Activated effector memory CD4-positive, alpha-beta T cell treated with Interleukin-2 at 50 U/mL for 16 hours (primary cell): ENCODE measurements at places on chromosomes 2 and 18.

DNA sequence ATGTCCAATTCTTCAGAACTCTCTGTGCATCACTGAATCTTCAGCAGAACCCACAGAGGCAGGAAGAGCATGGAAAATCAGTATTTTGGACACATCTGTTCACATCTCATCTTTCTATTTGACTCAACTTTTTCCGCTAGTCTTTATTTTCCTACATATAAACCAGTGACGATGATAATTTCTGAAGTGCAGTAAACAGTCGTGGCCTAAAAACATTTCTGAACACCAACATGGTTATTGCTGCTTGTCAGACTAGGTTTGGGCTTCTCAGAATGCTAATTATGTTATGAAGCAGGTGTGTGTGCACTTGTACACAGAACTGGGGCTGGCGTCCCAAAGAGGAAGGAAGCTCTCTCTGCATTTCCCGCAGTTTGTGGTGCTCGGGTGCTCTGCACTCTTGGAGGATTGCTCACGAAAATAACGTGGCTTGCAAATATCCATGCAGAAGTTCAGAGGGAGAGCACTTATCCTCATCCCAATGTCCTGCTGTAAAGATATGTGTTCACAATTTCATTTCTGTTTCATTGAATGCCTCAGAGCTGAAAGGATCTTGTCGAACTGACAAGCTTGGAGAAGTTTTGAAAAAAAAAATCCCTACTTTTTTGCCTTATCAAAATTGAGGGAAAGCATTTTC is 50.8 kb downstream of the EDAR start:
- no peak for DNase-seq

GRCh38 chr2:152549423-152549822 is 167.8 kb downstream of the PRPF40A start:
- no peak for DNase-seq

- no peak for DNase-seq
These were observed 17.6 kb downstream of the MROH2A start for GRCh38 chr2:233795735-233796171.

GRCh38 chr2:38751596-38752410 is 642 bp upstream of the SRSF7 start:
- no peak for DNase-seq

GRCh38 chr2:145066151-145066661 is 546.3 kb upstream of the ZEB2 start:
- no peak for DNase-seq

- DNase-seq: no peak
These were observed 59.7 kb downstream of the SMAD4 start for GRCh38 chr18:51089691-51090090.

DNA sequence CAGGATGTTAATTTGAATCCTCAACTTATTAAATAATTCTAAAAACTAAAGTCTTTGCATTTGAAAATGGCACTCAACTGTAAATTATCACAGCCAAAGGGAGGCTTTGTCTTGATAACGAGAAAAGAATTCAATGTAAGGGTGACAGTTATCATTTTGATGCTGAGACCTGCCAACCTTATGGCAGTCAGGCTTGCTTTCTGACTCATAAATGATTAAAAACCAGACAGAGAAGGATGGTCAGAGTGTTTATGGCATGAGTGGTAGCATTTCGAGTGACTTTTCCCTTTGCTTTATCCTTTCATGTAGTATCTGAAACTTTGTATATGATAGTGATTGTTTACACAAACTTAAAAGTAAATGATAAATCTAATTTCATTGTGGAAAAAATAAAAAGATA is 53.9 kb upstream of the EPC2 start:
- DNase-seq: no peak

- no peak for DNase-seq
These were observed 41.8 kb downstream of the CFAP221 start for GRCh38 chr2:119586085-119586484.

DNA sequence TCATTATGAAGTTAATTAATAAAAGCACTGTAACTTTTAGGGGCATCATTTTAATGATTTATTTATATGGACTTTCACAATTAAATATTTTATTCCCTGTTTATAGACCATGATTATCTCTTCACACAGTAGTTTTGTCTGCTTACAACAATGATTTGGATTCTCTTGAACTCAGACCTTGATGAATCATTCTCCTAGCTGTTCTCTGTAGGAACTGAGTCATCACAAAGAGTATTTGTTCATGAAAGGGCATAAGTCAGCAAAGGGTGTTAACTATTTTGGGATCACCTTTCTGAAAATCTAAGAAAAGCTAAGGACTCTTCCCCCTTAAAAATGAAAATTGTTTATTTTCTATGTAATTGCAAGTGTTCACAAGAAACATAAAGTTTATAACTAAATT is 461.1 kb upstream of the UBE2E3 start:
- DNase-seq: no peak

- DNase-seq: no peak
These were observed 116.6 kb downstream of the HDAC4 start for GRCh38 chr2:239283961-239284795.

- no peak for DNase-seq
These were observed 38.2 kb upstream of the EPHA4 start for GRCh38 chr2:221610255-221610654.

DNA sequence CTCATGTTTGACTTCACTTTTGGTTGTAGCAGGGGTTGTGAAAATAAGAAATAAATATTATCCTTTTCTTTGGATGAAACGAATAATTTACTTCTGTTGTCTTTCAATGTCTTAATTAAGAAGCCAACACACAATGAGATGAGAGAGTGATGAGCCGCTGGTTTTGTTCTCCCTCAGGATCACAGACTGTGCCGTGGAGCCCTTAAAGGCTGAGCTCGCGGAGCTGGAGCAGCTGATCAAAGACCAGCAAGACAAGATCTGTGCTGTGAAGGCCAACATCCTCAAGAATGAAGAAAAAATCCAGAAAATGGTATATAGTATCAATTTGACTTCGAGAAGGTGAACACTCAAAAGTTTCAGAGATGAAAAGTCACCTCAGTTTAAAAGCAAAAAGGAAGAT is 28.1 kb upstream of the ASB1 start:
- DNase-seq: no peak

GRCh38 chr2:55213822-55214221 is 18.3 kb downstream of the CLHC1 start:
- DNase-seq: no peak

- DNase-seq: no peak
These were observed 482 bp downstream of the DLGAP1 start for GRCh38 chr18:4454537-4455112.

- no peak for DNase-seq
These were observed 201.6 kb downstream of the HDAC4 start for GRCh38 chr2:239199041-239199768.

- no peak for DNase-seq
These were observed 51.9 kb downstream of the SLC4A1AP start for GRCh38 chr2:27715318-27716210.

DNA sequence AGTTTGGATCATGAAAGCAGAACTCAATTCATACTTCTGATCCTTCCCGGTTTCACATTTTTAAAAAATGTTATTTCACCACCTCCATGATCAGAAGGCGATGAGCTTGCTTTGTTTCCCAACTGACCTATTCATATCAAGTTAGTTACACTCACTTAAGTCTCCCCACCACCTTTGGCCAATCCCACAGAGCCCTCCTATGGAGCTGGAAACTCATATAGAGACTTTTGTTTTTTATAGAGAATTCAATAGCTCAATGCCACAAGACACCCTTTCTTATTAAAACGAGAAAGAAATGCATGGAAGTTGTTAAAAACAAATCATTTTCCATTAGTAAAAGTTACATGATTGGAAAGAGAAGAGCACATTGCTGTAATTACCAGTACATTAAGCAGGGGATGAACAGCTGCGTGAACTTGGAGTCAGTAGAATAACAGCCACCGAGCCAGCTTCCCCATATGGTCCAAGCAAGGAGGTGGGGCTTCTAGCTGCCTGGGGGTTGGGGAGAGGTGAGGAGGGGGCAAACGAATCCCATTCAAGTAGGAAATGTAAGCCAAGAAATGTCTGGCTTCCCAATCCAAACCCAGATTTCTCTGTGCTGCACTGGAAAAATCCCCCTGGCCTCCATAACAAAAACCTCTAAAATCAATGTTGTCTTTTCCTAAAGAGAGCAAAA is 614.5 kb downstream of the IRS1 start:
- DNase-seq: no peak

DNA sequence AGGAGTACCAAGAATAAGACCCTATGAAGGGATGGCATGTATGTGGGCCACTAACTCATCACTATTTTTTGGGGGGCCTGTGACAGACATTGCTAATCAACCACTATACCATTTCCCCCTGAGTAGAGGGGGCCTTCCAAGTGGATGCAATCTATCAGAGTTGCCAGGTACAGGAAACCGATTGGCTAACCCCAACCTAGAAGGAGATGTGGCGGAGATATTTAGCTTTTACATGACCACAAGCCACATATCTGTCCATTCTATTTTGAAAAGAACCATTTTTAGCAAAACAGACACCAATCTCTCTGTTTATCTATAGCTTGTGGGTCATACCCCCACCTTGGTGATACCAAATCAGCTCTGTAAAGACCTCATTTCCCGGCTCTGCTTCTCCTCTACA is 51.0 kb downstream of the PAX8 start:
- no peak for DNase-seq

DNA sequence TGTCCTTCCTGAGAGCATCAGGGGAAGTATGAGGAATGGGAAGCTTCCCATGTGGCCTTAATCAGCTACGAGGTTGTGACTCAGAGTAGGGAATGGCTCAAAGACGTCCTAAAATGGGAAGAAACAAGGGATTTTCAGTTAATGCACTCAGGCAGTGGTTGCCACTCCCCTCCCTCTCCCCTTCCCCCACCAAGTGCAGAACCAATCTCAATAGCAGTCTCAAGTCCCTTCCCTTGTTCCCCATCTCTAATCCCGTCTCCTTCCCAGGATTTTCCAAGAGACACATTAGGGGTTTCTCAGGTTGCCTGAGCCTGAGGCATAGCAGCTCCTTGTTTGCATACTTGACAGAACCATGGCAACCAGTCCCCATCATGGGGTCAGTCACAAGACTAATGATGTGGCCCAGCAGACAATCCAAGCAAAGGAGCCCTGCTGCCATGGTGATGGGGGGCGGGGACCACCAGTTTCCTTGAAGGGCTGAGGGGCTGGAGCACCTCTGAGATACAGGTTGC is 18.2 kb upstream of the RESP18 start:
- DNase-seq: no peak

DNA sequence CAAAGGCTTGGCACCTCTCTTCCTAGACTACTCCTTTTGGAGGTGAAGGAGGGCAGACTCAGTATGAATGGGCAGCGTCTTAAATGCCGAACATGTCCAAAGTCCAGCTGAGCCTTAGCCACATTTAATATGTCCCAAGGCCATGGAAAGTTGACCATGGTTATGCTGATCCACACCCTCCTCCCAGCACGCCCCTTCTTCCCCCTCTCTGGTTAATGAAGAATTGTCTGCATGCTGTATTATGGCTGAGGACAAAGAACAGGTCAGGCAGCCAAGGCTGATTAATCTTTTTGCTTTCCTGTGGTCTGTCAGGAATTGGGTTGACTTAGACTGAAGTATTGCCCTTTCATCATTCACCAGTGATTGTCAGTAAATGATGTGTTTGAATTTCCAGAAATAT is 5.8 kb upstream of the MYOM1 start:
- DNase-seq: no peak

DNA sequence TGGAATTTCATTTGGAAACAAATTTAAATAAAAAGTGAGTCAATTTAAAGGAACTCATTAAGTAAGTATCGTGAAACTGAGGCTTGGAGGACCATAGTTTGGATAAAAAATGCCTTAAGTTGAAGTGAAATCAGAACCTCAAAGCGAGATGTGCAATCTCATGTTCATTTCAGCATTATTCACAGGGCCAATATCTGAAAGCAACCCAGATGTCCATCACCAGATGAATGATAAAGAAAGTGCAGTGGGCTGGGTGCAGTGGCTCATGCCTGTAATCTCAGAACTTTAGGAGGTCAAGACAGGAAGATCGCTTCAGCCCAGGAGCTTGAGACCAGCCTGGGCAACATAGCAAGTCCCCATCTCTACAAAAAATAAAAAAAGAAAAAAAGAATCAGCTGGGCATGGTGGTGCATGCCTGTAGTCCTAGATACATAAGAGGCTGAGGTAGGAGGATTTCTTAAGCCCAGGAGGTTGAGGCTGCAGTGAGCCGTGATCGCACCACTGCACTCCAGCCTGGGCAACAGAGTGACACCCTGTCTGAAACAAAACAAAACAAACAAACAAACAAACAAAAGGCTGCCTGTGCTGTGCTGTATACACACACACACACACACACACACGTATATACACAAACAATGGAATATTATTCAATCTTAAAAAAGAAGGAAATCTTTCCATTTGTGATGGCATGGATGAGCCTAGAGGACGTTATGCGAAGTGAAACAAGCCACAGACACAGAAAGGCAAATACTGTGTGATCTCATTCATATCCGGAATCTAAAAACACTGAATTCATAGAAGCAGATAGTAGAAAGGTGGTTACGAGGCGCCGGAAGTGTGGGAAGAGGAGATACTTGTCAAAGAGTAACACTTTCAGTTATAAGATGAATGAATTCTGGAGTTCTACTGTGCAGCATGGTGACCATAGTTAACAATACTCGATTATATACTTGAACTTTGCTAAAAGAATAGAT is 14.5 kb downstream of the SH3RF3 start:
- DNase-seq: peak; percentile 41

DNA sequence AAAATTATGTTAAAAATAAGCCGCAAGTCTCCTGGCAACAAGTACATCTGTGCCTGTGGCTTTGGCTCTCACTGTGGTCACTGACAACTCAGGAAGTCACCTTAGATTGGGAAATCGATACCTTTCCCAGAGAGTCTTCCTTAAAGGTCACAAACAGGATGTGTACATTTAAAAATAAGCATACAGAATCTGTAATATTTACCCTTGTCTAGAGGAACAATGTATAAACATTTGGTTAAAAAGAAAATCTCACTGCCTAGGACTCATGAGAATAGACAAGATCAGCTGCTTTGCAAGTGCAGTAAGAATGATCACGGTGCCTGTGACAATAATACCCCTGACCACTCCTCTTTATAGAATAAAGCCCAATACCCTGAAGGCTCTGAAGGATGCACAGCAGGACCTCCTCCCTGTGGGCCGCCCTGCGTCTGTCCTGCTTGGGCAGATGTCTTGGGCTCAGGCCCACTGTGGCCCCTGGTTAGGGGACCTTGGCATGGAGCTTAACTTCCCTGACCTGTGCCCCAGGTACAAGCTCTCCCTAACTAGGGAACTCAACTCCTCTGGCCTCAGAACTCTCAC is 98.0 kb upstream of the MGAT4A start:
- no peak for DNase-seq

- DNase-seq: no peak
These were observed 118.4 kb downstream of the LRRC30 start for GRCh38 chr18:7349181-7349837.

GRCh38 chr2:109482361-109482861 is 131.4 kb downstream of the SEPTIN10 start:
- no peak for DNase-seq

DNA sequence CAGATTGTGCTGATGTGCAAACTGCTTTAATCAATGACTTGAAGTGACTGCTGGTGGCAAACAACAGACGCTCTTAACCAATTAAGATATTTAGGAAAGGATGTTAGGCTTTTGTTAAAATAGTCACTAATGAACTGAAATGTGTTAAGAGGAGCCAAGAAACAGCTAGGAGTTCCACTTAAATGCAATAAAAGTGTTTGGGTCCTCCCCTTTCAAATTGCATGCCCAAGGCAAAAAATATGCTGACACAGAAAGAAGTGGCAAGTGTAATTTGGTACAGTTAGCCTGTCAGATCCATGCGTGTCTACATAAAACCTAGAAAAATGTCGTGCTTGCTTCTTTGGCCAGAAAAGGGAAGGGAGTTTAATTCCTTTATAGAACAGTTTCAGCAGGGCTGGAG is 61.9 kb downstream of the XRCC5 start:
- no peak for DNase-seq

- DNase-seq: no peak
These were observed 159.7 kb upstream of the CCDC195 start for GRCh38 chr2:224875841-224876240.
